ENCODE measurements at places on chromosomes 7 and 10.

DNA sequence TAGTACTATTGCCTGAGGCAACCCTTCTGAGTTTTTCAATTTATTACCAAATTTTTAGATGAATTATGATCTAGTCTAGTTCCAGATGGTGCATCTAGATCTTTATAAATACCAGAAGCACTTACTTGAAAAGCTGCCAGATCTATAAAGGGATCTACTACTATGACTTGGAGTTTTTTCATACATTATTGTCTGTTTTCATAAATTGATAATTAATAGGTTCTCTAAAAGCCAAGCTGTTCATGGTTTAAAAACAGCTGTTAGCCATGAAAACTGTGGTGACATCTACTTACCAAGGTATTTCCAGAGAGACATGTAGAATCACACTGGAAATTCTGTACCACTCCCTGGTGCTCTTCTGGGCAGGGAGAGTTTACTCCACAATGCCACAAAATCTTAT, 786.5 kb upstream of the C7orf33 start:
- no peak for DNase-seq

DNA sequence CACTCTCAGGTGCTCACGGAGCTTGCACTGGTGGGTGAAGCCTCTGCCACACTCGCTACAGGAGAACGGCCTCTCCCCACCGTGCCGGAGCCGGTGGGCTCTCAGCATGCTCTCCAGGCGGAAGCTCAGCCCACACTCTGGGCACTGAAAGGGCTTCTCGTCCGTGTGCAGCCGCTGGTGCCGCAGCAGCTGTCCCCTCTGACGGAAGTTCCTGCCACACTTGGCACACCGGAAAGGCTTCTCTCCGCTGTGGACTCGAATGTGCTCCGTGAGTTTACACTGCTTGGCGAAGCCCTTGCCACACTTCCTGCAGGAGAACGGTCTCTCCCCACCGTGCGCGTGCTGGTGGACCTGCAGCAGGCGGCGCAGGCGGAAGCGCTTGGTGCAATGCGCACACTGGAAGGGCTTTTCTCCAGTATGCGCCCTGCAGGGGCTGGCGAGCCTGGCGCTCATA, 19.3 kb downstream of the ZNF786 start:
- DNase-seq: no peak

DNA sequence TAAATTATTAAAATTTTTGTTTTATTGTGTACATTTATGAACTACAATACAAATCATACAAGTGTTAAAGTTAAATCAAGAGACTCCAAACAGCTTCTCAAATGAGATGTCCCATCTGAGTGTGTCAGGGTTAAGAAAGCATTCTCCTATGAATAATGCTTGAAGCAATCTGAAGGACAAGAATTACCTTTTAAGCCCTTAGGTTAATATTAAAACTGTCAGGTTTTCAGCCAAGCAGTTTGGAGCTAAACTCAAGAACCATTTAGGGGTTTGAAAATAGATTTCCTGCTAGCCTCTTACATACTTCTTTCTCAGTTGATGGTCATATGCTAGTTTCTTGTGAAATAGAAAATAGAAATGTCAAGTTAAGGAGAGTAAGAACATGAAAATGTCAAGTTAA, 38.3 kb downstream of the LIPJ start:
- no peak for DNase-seq

GRCh38 chr10:78513330-78513729, 479.7 kb downstream of the RPS24 start:
- no peak for DNase-seq

DNA sequence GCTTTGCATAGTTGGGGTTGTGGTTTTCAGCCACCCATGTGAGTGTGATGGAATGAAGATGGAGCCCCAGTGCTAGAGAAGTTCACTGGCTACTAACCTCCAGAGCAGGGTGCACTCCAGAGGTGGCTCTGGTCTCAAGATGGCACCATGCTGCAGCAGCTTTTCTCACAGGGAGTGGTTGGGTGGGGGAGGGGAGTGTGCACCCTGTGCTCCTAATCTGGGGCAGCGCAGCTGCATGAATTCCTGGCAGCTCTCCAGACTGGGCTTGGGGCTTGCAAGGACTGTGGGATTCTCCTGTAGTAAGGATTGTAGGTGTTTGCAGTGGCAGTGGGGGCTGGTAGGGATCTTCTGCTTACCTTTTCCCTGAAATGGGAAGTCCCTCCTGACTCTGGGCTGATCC, 23.7 kb downstream of the PHTF2 start:
- no peak for DNase-seq
